ENCODE measurements at places on chromosomes 3 and 15.

GRCh38 chr15:76664411-76664810 lies 240.7 kb downstream of the SCAPER start:
- no peak for DNase-seq

GRCh38 chr3:138072796-138073195 lies 42.6 kb downstream of the DZIP1L start:
- DNase-seq, result no peak

GRCh38 chr3:81443958-81444357 lies 317.5 kb downstream of the GBE1 start:
- no peak for DNase-seq

GRCh38 chr3:116342499-116342898 lies 102.8 kb downstream of the LSAMP start:
- no peak for DNase-seq

- DNase-seq, result no peak
These were observed 103.6 kb upstream of the PFN2 start for GRCh38 chr3:150074277-150074676.

Measured in hematopoietic multipotent progenitor cell treated with erythropoietin and hydrocortisone succinate and interleukin-3 and kit ligand, for 15 days (in vitro differentiated cells).